ENCODE measurements at places on chromosomes 2 and 18.

DNA sequence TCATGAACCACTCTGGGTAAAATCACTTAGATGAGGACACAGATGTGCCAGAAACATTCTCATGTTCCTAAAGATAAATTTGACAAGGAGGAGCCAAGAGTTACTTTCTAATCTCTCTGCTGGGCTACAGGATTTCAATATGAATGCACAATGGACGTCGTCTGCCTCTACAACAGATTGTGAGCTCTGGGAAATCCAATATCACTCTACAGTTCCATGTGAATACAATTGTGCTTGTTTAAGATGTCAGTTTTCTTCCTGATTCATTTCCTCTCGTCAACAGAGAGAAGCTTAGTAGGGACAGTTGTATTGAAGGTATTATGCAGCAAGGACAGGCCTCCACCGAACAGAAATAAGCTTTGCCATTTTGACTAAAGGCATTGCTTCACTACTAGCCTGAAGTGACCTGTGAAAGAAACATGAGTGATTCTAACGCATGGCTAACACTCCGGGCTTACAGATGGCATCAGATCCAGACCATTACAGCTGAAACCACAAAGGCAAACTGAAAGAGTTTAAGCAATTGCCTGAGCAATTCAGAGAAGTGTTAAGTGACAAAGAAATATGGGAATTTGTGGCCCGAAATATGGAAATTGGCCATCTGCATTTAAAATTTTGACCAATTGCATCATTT is 1591.5 kb downstream of the LRP1B start:
- DNase-seq = no peak

DNA sequence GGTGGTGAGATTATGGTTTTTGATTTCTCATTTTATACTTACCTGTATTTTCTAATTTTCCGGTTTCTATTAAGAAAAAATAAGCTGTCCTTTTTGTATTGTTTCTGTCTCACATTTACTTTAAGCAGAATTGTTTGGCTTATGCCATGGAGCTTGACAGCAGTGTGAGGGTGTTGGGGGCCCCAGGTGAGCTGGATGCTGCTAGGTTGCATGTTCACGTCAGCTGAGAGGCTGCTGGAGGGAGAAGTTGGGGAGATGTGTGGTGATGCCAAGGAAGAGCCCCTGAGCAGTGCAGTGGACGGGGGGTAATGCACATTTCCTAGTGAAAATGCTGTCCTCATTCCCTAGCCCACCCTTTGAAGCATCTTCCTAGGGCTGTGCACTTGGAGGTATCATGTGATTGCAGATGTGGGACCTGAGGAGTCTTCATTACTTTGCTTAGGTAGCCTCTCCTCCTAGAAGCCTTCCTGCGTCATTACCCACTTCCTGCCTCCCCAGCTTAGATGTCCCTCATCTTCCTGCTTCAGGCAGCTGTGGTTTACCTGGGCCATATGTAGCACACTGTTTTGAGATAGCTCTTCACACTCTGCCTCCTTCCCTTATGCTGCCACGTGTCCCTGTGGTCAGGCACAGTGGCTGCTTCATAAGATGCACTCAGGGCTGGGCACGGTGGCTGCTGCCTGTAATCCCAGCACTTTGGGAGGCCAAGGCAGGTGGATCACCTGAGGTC is 16.2 kb downstream of the ATG16L1 start:
- DNase-seq = peak; percentile 55

- no peak for DNase-seq
Measured at GRCh38 chr2:232927793-232928550, 57.9 kb downstream of the SNORC start.

- DNase-seq = no peak
Measured at GRCh38 chr2:102144128-102144527, 1.6 kb downstream of the IL1R1 start.

GRCh38 chr2:206075113-206075512 is 10.9 kb downstream of the INO80D start:
- no peak for DNase-seq

- no peak for DNase-seq
Measured at GRCh38 chr2:88698027-88698413, 6.5 kb downstream of the RPIA start.

DNA sequence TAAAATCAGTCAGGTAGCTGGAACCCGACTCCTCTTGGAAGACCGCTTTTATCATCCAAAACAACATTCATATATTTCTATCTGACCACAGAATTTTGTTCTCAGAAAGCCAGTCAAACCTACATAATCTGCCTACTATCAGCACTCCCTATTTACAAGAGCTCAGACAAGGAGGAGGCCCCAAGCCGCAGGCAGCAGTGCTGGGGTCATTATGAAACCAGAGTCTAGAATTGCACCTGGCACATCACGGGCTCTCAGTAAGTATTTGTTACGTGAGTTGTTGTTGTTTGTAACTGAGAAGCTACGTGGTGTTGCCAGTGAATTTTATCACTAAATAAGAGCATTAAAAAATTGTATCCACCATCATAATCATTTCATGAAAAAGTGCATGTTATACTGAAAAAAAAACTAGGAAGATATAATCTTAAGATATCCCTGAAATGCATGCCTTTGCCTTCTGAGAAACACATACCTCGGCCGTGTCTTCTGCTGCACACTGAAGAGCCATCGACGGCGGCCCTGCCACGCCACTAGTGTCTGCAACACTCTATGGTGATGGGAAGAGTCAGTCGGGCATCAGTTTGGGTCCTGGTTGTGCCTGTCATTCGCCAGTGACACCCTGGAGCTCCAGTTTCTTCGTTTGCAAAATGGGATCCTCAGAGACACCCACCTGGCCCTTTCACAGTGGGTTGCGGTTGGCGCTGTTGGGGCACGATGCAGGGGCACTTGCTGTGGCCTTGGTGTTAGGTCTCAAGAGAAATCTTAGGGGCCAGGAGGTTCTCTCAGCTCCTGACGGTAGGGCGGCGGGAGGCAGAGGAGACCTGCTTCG is 505.9 kb downstream of the EIPR1 start:
- no peak for DNase-seq

- no peak for DNase-seq
Measured at GRCh38 chr2:159748089-159748488, 35.8 kb downstream of the MARCHF7 start.

Measured in activated T-helper 1 cell treated with anti-CD3 and anti-CD28 coated beads, Interleukin-2, amount 50 U/mL, for 16 hours (primary cell).